Fibroblast of lung (primary cell): ENCODE measurements at places on chromosomes 5 and 9. TPM values are rescaled to one million over a fixed set of nuclear protein-coding genes. Genes with fewer than 3 reads are reported as not detected.

GRCh38 chr5:133618141-133618540 is 5.8 kb upstream of the FSTL4 start:
- DNase-seq: no peak

GRCh38 chr9:116466271-116467235 is 220.6 kb upstream of the TRIM32 start:
- peak; percentile 14 for DNase-seq

DNA sequence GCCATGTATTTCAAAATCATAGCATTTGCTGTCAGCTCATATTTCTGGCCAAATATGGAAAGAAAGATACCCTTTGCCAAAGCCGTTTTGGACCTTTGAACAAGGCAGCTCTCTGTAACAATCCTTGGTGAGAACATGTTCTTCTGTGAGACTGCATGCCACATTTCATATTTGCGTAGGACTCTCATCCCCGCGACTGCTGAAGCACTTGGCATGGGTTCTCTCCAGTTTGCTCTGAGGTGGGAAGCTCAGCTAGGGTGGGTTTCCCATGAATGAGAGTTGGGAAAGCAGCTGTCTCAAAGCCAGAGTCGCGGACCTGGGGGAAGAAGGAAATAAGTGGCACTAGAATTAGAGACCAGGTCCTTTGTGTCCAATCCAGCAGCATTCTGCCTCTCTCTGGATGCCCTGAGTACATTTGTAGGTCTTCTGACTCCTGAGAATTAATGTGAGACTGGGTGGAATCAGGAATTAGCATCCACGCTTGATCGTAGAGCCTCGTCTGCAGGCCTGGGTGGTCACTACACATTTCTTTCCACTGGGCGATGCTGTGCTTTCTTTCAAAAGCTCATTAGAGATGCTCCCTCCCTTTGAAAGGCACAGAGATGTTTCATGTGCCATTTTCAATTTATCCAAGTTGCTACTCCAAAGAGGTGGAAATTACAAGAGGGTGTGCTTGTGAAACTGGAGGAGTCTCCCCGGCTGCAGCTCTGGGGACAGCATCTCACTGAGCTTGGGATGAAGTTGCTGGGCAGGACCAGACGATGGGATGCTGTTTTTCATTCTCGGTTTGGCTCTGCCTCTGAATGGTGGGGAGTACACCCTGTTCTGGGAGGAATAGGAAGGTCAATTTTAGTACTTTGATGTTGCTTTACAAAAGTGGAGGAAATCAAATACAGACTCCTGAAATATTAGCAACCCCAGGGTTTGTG is 197.2 kb downstream of the GADD45G start:
- no peak for DNase-seq

Gene ZMYND19
- 11.2 and 14.1 TPM in 2 replicates for total RNA-seq

Gene PFN3
- not detected in 2 replicates for total RNA-seq

Gene DMRT3
- not detected in 2 replicates for total RNA-seq

DNA sequence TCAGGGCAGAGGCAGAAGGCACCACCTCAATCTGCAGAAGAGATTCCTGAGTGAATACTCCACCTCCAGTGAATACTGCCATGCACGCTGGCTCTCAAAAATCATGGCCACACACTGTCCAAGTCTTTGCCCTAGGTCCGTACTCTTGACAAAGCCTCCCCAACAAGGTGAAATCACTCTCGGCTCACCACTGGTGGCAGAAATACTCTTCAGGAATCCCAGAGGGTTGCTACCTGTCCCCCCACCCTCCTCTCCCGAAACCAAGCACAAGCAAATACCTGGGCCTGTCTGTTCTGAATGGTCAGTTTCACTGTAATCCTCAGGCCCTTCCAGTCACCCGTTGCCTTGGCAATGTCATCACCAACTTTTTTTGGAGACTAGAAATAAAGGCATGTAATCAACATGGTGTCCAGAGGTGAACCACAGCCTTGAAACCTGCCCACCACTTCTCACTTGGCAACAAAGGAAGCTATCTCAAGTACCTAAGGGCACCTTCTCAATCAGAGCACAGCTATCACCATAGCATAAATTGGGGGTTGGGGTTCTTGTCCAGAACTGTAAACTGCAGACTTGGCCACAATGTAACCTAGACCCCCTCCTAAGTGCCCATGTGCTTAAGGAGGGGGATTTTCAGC is 1.8 kb downstream of the RPL12 start:
- DNase-seq: peak; percentile 18

DNA sequence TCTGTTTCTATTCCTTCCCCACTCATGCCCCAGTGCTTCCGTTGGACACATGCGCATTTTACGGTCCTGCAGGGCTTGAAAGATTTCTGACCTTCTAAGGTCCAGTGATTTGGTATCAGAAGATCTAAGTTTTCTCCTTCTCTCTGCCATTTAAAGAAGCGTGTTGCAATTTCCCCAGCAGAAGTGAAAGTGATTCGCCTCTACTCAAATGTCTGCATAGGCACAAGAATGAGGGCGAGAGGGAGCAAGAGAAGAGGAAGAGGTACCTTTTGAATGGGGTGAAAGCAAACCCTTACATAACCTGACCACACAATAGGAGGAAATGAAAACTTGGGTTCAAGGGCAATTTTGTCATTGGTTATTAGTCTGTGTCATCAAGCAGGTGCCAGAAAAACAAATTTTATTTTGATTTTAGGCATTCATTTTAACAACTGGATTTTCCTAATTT is 31.7 kb upstream of the NR3C1 start:
- peak; percentile 35 for DNase-seq

DNA sequence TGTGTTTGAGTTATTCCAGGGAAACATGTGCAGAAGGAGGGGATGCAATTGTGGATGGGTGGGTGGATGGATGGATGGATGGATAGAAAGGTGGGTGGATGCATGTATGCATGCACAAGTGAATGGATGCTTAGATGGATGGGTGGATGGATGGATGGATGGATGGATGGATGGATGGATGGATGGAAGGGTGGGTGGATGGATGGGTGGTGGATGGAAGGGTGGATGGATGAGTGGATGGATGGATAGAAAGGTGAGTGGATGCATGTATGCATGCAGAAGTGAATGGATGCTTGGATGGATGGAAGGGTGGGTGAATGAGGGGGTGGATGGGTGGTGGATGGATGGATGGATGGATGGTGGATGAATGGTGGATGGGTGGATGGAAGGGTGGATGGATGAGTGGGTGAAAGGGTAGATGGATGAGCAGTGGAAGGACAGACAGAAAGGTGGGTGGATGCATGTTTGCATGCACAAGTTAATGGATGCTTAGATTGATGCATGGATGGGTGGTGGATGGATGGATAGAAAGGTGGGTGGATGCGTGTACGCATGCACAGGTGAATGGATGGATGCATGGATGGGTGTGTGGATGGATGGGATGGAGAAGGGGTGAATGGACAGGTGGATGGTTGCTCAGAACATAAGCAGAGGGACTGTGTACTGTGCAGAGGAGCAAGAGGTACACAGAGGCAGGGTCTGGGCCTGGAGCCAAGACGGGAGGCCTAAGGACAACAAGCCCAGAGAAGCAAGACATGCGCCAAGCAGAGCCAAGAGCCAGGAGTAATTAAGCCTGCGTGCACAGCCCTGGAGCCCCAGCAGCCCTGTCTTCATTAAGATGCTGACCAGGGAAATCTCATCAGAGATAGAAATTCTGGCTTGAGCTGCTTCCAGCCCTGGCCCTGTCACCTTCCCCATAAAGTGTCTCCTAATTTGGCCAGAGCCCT is 84.6 kb upstream of the PPP1R26 start:
- DNase-seq: no peak

GRCh38 chr9:12785260-12785770 is 10.5 kb downstream of the LURAP1L start:
- peak; percentile 74 for DNase-seq

Gene CDC20B
- under 0.01 TPM in 1 of 2 replicates, not detected in the other for total RNA-seq

Gene NIPAL4
- total RNA-seq: 0.17 and 0.26 TPM in 2 replicates

Gene AQP7
- total RNA-seq: 0.26 and 0.83 TPM in 2 replicates

DNA sequence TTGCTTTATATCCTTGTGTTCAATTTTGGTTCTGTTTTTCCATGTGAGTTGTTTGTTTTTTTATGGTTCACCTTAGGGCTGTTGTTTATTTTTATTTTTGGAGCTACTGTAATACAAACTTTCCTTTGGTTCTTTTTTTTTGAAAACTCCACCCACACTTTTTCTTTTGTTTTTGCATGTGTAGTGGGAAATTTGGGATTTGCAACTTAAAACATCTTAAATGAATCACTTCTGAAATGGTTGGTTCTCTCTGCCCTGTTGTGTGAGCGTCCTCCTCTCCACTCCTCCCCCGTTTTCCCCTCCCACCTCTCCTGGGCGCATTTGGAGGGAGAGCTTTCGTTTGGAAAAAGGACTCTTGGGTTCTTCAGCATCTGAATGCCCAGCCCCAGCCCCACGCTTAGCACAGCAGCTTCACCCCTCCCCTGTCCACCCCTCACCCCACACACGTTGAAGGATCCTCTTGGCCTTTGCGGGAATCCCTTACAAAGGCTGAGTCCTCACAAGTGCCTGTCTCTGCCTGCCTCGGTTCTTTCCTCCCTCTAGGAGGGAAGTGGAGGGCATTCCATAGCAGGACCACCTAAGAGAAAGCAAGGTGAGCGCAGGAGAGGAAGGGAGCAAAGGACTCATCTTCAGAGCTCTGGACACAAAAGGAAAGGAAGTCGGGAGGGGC is 67.2 kb downstream of the DMRT1 start:
- no peak for DNase-seq

Gene SAPCD2
- total RNA-seq: 0.26 and 2.8 TPM in 2 replicates

Gene NTRK2
- 0.26 and 0.66 TPM in 2 replicates for total RNA-seq

Gene POC5
- 13.9 and 17.0 TPM in 2 replicates for total RNA-seq

DNA sequence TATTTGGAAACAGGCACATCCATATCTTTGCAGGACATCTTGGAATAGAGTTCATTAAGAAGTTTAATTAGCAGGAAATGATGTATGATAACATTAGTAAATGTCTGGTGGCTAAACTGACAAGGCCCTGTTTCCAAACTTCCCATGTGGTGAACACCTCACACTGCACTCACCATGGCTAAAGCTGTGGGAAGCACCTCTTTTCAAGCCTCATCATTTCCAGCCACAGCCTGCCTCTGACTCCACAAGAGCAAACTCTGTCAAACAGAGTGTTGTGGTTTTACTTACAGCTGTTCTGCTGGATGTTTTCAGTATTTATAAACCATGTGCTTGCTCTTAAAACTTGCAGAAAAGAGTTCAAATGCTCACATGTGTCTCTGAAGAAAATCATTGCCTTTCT is 14.9 kb upstream of the NDUFB6 start:
- DNase-seq: peak; percentile 82

GRCh38 chr5:151461312-151461711 is 13.9 kb downstream of the SLC36A1 start:
- no peak for DNase-seq

DNA sequence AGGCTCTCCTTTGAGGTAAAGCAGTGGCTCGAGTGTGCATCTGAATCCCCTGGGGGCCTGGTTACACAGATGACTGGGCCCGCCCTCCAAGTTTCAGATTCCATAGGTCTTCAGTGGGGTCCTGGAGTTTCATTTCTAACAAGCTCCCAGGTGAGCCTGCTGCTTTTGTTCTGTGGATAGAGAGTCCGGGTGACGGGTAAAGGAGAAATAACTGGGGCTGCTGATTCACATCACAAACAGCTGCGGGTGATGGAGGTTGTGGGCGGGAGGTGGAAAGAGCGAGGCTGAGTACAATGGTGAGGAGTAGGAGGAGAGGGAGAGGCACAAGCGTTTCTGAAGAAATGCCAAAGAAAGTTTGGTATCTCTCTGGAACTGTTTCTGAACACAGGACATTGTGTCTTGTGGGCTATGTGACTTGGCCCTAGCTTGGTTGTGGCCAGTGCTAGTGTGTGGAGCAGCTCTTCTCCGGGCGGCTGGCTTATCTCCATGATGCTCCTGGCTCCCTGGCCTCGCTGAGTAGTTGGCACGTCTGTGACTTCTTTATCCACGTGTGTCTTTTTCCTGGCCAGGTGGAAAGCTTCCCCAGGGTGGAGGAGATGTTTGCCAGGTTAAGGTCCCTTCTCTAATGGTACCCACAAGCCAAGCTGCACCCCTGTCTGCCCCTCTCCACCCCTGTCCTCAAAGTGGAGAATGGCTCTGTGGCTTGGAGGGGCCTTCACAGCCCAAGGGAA is 61.7 kb downstream of the HSPA4 start:
- no peak for DNase-seq

Gene CBY3
- not detected in 2 replicates for total RNA-seq

- DNase-seq: no peak
Observed at GRCh38 chr5:32880796-32881195, 169.7 kb downstream of the NPR3 start.

DNA sequence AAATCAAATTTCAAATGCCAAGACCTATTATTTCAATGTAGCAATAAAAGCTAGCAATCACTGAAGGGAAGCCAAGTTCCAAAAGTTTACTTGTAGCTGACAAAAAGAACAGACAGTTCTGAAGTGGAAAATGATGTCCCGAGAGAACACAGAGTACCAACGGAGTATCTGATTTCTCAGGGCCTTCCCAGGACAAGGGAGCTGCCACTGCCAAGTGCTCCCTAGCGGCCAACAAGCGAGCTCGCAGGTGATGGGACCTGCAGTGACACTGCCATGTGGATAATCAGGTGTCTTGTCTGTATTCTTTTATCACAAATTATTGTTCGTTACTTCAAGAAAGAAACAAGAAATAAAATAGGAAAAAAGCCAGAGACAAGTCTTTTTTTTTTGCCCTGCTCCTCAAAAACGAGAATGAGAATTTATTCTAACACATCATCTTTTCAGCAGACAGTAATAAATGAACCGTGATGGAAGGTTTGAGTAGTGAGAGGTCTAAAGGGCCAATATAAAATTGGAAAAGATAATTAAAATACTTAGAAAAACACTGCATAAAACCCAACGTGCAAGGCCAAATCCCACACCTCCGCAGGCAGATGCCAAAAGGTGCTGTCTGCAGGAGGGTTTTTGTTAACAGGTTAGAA is 159.4 kb downstream of the MYO10 start:
- peak; percentile 44 for DNase-seq

Gene MARCHF11
- not detected in 2 replicates for total RNA-seq

Gene NUTM2F
- total RNA-seq: not detected in 2 replicates

GRCh38 chr5:94276751-94277150 is 341.7 kb downstream of the KIAA0825 start:
- no peak for DNase-seq

- no peak for DNase-seq
Observed at GRCh38 chr5:513216-514100, 10.8 kb downstream of the SLC9A3 start.

DNA sequence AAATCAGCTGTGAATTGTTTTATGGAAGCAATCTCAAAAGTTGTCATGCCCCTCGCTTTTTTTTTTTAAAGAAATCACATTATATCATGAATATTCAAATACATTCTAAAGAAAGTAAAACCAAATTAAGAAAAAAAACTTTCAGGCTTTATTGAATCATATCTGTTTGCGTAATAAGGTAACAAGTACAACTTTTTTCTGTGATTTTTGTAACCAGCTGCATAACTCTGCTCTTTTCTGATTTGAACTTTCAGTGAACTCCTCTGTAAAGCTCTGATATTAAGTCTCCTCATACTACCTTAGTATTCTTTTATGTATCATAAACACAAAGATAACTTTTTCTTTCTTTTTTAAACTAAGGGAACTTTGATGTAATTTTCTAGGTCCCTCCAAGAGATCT is 65.3 kb downstream of the CWC27 start:
- peak; percentile 49 for DNase-seq

Gene TSSK1B
- under 0.01 and 0.50 TPM in 2 replicates for total RNA-seq

Gene PTPRD
- total RNA-seq: 3.3 and 4.8 TPM in 2 replicates
